H1 (cell line): ENCODE measurements at places on chromosomes 12 and 14.
A peak's percentile ranks its signal among the peaks of the same experiment; 100 is the strongest.

GRCh38 chr12:64457032-64457431 lies 5.1 kb downstream of the TBK1 start:
- no peak for DNase-seq

DNA sequence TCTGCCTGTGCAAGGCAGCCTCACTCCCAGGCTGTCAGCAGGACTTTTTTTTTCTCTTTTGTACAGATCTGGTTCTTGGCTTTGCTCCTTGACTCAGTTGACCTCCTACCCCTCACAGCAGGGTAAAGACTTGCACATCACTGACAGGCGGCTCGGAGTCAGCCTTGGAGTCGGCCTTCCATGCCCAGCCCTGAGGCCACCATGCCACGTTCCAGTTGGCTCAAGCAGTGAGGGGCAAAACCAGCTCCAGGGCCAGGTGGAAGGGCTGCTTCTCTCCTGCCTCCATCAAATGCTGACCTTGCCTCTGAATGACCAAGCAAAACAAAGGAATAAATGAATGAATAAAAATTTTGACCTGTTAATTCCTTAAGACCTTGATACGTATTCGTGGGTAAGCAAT lies 27.6 kb downstream of the JAG2 start:
- DNase-seq, result no peak

GRCh38 chr12:5808981-5809380 lies 136.1 kb downstream of the ANO2 start:
- no peak for DNase-seq

DNA sequence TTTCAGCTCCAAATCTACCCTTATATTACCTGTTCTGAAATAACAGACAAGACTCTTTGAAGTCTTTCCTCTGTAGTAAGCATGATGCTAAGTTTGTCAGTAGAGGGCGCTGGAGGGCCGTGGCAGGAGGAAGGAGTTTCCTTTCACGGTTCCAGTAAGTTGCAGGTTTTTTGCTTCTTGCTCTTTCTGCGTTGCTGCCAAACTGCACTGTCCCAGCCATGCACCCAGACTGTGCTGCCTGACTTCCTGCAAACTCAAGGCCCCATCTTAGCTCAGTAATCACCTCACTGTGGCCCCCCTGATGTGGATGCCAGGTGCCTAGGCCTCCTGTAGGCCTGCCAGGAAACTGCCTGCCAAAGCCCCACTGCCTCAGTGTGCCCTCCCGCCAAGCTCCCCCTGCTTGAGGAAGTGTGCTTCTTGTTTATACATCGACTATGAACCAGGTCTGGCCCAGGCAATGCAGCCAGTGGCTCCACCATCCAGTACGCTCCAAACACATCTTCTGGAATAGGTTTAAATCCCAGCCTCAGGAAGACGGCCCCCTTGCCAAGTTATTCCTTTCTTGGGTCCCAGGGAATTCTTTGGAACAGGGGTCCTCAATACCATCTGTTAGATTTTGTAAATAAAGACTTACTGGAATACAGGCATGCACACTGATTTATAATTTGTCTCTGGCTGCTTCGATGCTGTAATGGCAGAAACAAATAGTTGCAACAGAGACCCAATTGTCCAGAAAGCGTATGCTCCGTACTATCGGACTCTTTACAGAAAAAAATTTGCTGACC lies 193.7 kb upstream of the LRIG3 start:
- DNase-seq, result peak; percentile 88

DNA sequence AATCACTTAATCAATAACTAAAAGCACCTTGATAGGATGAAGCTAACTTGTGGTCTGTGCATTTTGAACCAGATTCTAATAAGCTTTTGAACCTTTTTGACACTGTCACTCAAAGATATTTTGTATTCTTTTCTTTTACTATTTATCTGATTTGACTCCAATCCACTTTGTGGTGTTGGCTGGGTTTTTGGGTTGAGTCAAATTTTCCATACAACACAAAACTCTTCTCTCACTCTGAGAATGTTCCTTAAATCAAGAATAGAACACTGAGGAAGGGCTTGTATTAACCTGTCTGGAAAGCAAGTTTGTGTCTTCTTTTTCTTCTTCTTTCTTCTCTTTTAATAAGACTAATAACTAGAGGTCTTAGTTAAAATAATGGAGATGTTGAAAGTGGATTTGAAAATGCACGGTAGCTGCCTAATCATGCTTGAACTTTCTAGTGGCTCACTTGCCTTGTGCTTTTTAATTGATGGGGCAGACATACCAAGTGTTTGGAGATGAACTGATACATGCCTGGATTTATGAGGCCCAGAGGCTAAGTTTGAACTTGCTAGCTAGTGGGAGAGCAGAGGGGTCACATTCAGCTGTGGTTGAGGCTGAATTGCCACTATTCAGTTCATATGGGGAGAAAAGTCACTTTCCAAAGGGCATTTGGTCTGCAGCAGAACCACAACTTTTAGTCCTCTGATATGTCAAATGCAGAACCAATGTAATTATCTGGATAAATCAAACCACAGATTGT lies 93.5 kb upstream of the PTHLH start:
- no peak for DNase-seq

- no peak for DNase-seq
These were observed 151.0 kb upstream of the GZMB start for GRCh38 chr14:24784981-24785380.

DNA sequence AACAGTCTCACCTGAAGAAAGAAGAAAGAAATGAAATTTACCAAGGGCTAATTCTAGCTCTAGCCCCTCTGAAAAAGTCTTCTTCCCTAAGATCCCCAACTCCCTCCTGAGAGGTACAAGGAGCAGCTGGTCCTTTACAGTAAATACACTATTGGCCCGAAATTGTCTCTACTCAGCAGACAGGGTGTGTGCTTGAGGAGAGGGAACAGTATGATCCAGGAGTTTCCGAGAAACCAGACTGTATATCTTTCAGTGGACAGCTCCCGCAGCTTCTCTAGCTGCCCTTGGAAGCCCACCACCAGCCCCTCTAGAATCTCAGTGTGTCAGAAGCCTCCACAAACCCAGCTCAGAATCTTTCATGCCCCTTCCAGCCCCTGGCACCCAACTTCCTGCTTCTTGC lies 8.1 kb downstream of the GPR84 start:
- no peak for DNase-seq

GRCh38 chr12:80445083-80445793 lies 1.2 kb downstream of the PTPRQ start:
- no peak for DNase-seq

- DNase-seq, result no peak
These were observed 953 bp downstream of the MAPK1IP1L start for GRCh38 chr14:55052269-55052930.

- DNase-seq, result no peak
These were observed 768 bp downstream of the OXA1L start for GRCh38 chr14:22767323-22767589.

GRCh38 chr12:117044790-117045159 lies 54.4 kb downstream of the TESC start:
- DNase-seq, result no peak

DNA sequence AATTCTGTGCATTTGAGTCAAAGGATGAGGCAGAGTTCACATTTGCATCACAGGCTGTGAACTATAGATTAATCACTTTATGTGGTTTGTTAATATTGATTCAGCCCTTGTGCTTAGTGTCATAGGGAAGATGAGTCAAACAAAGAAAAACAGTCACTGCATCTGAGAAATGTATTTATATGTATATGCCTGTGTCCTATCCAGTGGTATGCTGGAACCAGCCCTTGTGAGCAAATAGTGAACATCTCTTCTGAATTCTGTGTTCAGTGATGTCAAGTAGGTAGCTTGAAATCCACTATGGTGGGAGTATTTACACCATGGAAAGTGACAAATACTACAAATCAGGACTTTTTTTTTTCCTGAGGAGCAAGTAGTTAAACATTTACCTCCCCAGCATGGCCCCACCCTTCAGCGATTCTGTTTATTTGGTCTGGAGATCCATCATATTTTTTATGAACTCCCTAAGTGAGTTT lies 128.5 kb downstream of the HMGA2 start:
- DNase-seq, result no peak

GRCh38 chr12:101592921-101593320 lies 1.9 kb upstream of the MYBPC1 start:
- no peak for DNase-seq

GRCh38 chr12:69167648-69168165 lies 71.7 kb upstream of the CPSF6 start:
- no peak for DNase-seq

DNA sequence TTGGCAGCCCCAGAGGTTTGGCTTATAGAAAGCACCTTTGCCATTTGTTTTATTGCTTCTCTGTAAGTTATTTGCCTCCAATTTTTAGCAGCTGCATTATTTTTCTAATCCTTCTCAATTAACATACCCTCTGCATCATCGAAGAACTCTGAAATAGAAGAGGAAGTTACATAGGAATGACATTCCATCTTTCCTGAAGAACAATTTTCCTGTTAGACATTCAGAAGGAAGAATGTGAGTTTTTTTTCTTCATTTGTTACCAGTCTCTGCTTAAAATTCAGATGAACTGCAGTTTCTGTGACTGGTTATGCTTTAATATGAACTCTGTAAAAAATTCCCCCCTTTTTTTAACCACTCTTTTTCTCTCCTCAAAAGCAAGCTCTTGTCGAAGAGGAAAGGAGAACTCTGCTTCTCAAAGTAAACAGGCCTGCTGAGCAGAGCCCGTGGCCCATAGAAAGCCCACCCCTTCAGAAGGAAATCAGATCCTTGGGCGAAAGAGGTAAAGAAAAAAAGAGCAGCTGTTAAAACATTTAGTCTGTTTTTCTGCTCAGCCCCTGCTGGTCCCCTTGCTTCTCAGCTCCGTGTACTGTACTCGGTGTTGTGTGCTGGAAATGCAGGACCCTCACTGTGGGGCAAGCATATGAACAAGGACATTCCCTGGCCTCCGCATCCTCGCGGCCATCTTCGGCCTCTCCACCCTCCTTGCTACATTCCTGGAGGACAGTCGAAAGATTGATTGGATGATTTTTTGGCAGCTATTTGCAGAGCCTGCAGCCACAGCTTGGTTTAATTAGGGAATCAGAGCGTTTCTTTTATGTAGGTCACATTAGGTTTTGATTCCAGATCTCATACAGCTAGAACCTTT lies 164.4 kb upstream of the LRIG3 start:
- peak; percentile 46 for DNase-seq

- DNase-seq, result no peak
These were observed 13.2 kb upstream of the CDH24 start for GRCh38 chr14:23070262-23071129.

- no peak for DNase-seq
These were observed 13.7 kb downstream of the ATG2B start for GRCh38 chr14:96349286-96350075.

DNA sequence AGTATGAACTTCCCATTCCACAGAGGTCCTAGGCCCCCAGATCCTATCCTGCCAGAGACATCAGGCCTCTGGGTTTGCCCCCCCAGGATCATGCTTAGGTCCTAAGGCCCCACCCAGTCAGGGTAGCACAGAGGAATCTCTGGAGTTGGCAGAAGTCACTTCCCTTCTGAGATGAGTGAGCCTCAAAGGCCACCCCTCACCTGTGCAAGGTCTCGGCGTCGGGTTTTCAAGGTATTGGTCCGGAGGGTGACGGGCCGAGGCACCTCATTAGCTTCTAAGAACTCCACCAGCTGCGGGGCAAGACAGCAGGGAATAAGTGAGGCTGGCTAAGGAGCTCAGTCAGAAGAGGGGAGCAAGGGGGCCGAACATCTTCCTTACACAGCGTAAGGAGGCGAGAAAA lies 5.2 kb downstream of the NOP2 start:
- DNase-seq, result no peak

GRCh38 chr12:68984796-68985573 lies 52.0 kb upstream of the CPM start:
- DNase-seq, result no peak

DNA sequence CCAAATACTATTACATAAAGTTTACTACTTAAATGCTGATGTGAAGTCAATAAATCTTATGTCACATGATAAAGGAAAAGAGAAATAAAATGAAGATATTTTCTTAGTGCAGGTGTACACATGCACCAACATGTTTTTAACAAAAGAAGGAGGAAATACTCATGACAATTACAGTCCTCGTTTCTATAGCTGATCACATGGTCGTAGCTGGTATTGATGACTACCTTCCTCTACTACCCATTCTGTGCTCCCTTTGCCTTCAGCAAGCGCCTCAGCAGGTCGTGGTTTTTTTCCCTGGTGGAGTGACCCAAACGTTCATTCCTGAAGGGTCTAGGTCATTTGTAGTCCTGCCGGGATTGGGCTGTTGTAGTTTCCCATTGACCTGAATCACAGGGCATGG lies 25.4 kb upstream of the SLC10A1 start:
- DNase-seq, result no peak

DNA sequence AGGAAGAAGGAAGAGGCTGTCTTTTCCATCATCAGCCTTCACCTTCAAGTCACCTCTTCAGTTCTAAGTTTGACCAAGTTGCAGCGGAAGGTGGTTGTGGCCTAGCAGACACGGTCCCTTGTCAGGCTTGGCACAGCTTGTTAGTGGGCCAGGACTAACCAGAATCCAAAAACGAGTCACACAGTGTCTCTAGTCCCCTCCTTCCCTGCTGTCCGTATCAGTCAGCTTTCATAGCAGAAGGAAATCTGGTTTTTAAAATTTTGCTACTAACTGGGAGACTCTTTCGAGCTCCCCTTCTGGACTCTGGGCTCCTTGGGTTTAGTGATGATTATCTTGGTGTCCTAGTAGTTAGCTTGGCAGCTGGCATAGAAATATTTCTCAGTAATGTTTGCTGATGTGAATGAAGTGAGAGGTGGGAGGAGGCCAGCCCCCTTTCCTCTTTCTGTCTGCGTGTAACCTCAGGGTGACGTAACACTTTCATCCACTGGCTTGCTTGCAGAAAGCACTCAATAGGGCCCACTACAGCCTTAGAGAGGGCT lies 3.8 kb downstream of the ETV6 start:
- no peak for DNase-seq

- DNase-seq, result peak; percentile 59
These were observed 165.6 kb upstream of the TMCC3 start for GRCh38 chr12:94815958-94816357.

- DNase-seq, result no peak
These were observed 2.3 kb downstream of the HDAC7 start for GRCh38 chr12:47817272-47818006.

DNA sequence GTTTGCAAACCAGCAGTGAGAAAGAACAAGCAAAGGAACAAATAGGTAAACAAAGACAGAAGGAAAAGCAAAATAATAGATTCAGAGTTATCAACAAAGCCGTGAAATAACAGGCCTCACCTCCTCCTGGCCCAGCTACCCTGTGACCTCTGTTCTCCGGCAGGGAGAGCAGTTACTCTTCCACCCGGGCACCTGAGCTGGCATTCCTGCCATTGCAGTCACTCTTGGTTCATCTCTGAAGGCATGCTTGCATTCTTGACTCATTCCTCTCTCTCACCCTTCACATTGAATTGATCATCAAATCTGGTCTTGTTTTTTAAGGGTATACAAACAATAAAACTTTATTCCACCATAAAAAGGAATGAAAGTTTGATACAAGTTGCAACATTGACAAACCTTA lies 95.1 kb downstream of the TTC8 start:
- no peak for DNase-seq

DNA sequence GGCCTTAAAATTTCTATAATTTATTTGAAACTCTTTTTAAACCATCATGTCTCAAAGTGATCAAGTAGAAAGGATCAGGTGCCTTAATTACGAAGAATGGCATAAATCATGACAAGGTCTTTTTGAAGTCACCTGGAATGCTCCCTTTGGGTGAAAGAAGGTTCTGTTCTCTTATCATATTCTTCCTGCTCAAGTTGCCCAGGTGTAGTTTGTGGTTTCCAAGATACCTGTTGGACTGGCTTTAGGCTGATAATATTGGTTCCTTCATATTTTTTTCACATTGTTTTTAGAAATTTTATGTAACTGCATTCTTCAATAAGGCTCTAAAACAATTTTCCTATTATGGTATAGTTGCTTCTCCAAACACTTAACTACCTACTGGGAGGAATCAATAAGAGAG lies 29.2 kb downstream of the RASSF3 start:
- DNase-seq, result no peak

GRCh38 chr14:87863047-87863446 lies 129.9 kb downstream of the GALC start:
- no peak for DNase-seq
